ENCODE measurements at places on chromosomes 1 and 21. TPM values are rescaled to one million over a fixed set of nuclear protein-coding genes. Genes with fewer than 3 reads are reported as not detected.
A peak's percentile ranks its signal among the peaks of the same experiment; 100 is the strongest.

The HSPG2 gene
- total RNA-seq = 275 TPM

- no peaks in the 10 kb centered on the region for H3K27me3 ChIP-seq
- H3K4me3 ChIP-seq = peak overlapping the region; percentile 81
- no peak for DNase-seq
Measured at GRCh38 chr1:113904293-113904673, 316 bp downstream of the AP4B1 start.

DNA sequence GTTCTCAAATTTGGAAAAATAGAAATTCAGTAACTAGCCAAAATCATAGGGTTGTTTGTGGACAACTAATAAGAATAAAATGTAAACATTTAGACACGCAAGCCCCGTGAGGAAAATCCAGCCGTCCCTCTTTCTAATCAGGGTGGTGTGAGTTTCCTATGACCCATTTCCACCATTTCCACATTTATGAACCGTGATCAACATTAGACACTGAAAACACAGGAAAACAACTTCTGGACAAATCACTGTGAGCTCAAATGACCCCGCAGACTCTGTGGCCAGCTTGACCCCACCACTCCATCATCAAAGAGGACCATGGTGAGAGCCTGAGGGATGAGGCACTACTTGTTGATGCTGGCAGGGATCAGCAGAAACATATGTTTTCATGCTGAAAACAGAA, 101.0 kb downstream of the SIM2 start:
- H3K27ac ChIP-seq = no peak overlapping the region
- H3K4me1 ChIP-seq = no peaks in the 10 kb centered on the region
- H3K4me3 ChIP-seq = no peak overlapping the region
- H3K36me3 ChIP-seq = no peaks in the 10 kb centered on the region
- no peak for DNase-seq

- H3K36me3 ChIP-seq = no peaks in the 10 kb centered on the region
- no peak overlapping the region for H3K4me3 ChIP-seq
- H3K27ac ChIP-seq = peak overlapping the region; percentile 80
Measured at GRCh38 chr1:234960722-234961455, 167.7 kb downstream of the TOMM20 start.

- no peak overlapping the region for H3K27ac ChIP-seq
- H3K4me3 ChIP-seq = no peak overlapping the region
- no peak for DNase-seq
- peaks cover 21% of the 10 kb centered on the region for H3K4me1 ChIP-seq
- H3K27me3 ChIP-seq = no peaks in the 10 kb centered on the region
Measured at GRCh38 chr1:175195798-175196197, 3.2 kb upstream of the KIAA0040 start.

DNA sequence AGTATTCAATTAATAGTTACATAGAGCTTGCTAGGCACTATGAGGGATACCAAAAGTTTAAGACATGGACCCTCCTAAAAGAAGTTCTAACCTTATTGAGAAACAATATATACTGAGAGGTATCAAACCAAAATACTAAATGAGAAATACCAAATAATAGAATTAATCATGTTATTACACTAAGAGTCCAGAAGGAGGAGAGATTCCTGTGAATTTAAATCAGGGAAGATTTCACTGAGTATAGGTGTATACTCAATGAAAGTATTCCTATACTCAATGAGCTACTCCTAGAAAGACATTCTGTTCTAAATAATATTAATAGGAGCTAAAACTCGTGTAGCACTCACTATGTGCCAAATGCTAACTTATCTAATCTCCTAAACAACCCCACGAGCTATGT, 9.4 kb downstream of the CR1L start:
- no peak for DNase-seq
- no peaks in the 10 kb centered on the region for H3K4me1 ChIP-seq
- H3K4me3 ChIP-seq = no peak overlapping the region
- peaks cover 10% of the 10 kb centered on the region for H3K27me3 ChIP-seq
- H3K27ac ChIP-seq = no peak overlapping the region

DNA sequence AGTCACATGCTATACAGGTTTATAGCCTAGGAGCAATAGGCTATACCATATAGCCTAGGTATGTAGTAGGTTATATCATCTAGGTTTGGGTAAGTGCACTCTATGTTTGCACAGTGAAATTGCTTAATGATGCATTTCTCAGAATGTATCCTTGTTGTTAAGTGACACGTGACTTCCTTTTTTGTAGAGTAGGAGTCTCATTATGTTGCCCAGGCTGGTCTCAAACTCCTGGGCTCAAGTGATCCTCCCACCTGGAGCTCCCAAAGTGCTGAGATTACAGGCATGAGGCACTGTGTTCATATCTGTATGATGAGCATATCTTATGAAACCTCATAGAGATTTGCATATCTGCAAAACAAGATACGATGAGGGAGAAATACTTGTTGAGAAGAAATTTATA, 13.8 kb upstream of the ABCB10 start:
- no peaks in the 10 kb centered on the region for H3K36me3 ChIP-seq
- H3K27ac ChIP-seq = no peak overlapping the region
- DNase-seq = no peak
- H3K4me3 ChIP-seq = no peak overlapping the region
- H3K4me1 ChIP-seq = no peaks in the 10 kb centered on the region
- H3K27me3 ChIP-seq = no peaks in the 10 kb centered on the region

- H3K4me1 ChIP-seq = no peaks in the 10 kb centered on the region
- no peak overlapping the region for H3K27ac ChIP-seq
- DNase-seq = no peak
Measured at GRCh38 chr1:196897158-196897828, 9.4 kb downstream of the CFHR4 start.

DNA sequence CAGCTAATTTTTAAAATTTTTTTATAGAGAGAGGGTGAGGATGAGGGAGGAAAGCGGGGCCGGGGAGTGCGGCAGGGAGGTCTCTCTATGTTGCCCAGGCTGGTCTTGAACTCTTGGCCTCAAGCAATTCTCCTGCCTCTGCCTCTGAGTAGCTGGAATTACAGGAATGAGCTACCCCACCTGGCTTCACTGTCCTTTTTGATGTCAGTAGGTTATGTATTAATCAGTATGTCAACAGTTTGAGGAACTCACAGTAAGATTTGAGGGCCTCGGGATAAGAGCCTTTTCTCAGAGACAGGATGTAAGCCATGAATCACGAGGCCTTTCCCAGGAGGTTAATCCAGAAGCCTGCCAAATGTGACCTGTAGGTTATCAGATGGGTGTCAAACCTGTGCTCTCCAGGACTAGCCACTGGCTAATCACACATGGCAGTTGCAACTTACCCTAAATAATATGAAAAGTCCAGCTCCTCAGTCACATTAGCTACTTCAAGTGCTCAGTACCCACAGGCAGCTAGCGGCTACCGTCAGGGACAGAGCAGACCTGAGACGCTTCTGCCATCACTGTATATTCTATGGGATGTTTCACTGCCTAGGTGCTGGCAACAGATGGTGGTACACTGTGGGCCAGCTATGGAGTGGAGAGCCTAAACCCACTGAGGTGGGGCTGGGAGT, 33.1 kb downstream of the TRIM67 start:
- peaks cover 9% of the 10 kb centered on the region for H3K4me1 ChIP-seq
- H3K36me3 ChIP-seq = no peaks in the 10 kb centered on the region
- H3K4me3 ChIP-seq = no peak overlapping the region
- H3K27ac ChIP-seq = no peak overlapping the region

- H3K27me3 ChIP-seq = no peaks in the 10 kb centered on the region
- no peak overlapping the region for H3K27ac ChIP-seq
- H3K36me3 ChIP-seq = no peaks in the 10 kb centered on the region
- no peak for DNase-seq
- no peaks in the 10 kb centered on the region for H3K4me1 ChIP-seq
- no peak overlapping the region for H3K4me3 ChIP-seq
Measured at GRCh38 chr1:76587212-76587611, 280.1 kb upstream of the ST6GALNAC5 start.

The NUP133 gene
- 29.9 TPM for total RNA-seq

- no peaks in the 10 kb centered on the region for H3K36me3 ChIP-seq
- H3K4me3 ChIP-seq = no peak overlapping the region
- no peaks in the 10 kb centered on the region for H3K4me1 ChIP-seq
- H3K27me3 ChIP-seq = no peaks in the 10 kb centered on the region
- no peak overlapping the region for H3K27ac ChIP-seq
Measured at GRCh38 chr1:62429581-62429980, 7.3 kb upstream of the USP1 start.

- no peak for DNase-seq
- no peak overlapping the region for H3K27ac ChIP-seq
- no peaks in the 10 kb centered on the region for H3K36me3 ChIP-seq
- peaks cover 13% of the 10 kb centered on the region for H3K4me1 ChIP-seq
- H3K27me3 ChIP-seq = no peaks in the 10 kb centered on the region
Measured at GRCh38 chr1:228980232-228980937, 245.1 kb downstream of the RHOU start.

DNA sequence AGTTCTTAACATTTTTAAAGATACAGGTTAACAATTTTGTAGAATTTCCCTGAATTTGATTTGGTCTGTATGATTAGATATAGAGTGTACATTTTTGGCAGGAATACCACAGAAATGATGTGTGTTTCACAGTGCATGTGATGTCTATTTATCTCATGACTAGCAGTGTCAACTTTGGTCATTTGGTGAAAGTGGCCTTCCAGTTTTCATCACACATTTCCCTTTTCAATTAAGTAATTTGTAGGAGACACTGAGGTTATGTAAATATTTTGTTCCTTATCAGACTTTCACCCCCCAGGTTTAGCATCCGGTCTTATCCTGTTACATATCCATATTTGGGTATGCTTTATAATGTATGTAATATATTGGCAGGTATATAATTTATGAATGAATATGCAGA, 41.8 kb downstream of the MAP3K7CL start:
- H3K4me3 ChIP-seq = no peak overlapping the region
- DNase-seq = no peak
- no peaks in the 10 kb centered on the region for H3K27me3 ChIP-seq
- H3K27ac ChIP-seq = no peak overlapping the region
- no peaks in the 10 kb centered on the region for H3K36me3 ChIP-seq

The RAB7B gene
- total RNA-seq = 0.49 TPM

The FCRL1 gene
- total RNA-seq = not detected

GRCh38 chr1:237751090-237751489, 139.6 kb downstream of the ZP4 start:
- H3K4me3 ChIP-seq = no peak overlapping the region
- DNase-seq = no peak
- H3K27me3 ChIP-seq = no peaks in the 10 kb centered on the region

The ANXA9 gene
- not detected for total RNA-seq

- H3K27me3 ChIP-seq = no peaks in the 10 kb centered on the region
- peak overlapping the region; percentile 3 for H3K4me3 ChIP-seq
- DNase-seq = no peak
- H3K4me1 ChIP-seq = no peaks in the 10 kb centered on the region
- no peaks in the 10 kb centered on the region for H3K36me3 ChIP-seq
- no peak overlapping the region for H3K27ac ChIP-seq
Measured at GRCh38 chr1:59316497-59317128, 19.7 kb downstream of the FGGY start.

The RNU1-1 gene
- 5,242 TPM for total RNA-seq

The GCLM gene
- total RNA-seq = 7.6 TPM

DNA sequence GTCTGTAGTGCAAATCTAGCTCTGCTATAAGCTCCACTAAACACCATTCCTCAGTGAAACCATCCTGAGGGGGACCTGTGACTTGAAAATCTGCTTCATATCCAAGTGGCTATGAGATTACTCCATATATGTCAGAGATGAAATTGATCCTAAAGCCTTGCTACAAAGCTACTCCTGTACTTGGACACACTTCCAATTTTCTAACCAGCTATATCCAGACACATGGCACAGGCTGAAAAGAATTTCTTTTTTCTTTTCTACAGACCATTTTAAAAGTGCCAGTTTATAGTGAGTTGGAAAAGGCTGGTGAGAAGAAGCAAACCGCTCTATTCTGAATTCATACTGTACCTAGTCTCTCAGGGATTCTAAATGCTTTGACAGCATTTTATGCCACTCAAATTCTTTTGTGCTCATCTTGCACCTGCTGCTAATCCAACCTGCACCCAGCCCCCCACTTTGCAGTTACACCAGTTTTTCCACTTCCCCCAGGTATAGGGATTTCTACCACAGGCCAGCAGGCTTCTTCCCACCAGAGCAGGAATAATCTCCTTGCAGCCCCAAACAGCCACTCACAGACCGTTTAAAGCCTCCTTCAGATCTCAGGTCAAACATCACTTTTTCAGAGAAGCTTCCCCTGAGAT, 112.5 kb downstream of the RERE start:
- DNase-seq = no peak
- no peaks in the 10 kb centered on the region for H3K36me3 ChIP-seq
- peaks cover 39% of the 10 kb centered on the region for H3K4me1 ChIP-seq
- H3K27ac ChIP-seq = no peak overlapping the region
- H3K4me3 ChIP-seq = no peak overlapping the region

DNA sequence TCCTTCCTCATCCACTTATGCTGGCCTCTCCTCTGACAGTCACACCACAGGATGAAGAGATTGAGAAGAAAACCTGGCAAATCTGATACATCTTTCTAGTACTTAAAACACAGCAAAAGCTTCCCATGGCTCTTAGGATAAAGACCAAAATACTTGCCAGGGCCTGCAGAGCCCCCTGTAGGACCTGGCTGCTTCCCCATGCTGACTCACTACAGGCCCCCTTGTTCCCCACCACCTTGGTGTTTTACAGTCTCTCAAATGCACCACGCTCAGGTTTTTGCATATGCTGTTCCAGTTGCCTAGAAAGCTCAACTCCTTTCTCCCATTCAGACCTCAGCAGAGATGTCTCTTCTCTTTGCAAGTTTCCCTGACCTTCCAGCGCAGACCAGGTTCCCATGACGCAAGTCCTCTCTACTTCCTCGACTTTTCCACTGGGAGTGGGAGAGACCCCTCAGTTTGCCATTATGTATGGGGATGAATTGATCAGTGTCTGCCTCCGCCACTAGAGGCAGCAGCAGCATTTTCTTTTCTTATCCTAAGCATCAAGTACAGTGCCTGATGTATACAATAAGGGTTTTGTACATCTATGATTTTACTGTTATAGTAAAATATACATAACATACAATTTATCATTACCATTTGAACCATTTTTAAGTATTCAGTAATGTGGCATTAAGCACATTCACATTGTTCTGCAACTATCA, 113.8 kb upstream of the C8B start:
- DNase-seq = no peak
- H3K36me3 ChIP-seq = no peaks in the 10 kb centered on the region
- H3K27me3 ChIP-seq = no peaks in the 10 kb centered on the region

GRCh38 chr1:45544530-45544929, 6.1 kb upstream of the AKR1A1 start:
- H3K27ac ChIP-seq = no peak overlapping the region
- H3K36me3 ChIP-seq = no peaks in the 10 kb centered on the region
- H3K4me1 ChIP-seq = no peaks in the 10 kb centered on the region
- no peak overlapping the region for H3K4me3 ChIP-seq
- no peak for DNase-seq

GRCh38 chr21:26487981-26488480, 85.1 kb downstream of the CYYR1 start:
- H3K27me3 ChIP-seq = no peaks in the 10 kb centered on the region
- no peak overlapping the region for H3K27ac ChIP-seq
- H3K4me3 ChIP-seq = no peak overlapping the region
- no peak for DNase-seq
- H3K36me3 ChIP-seq = no peaks in the 10 kb centered on the region

- no peak overlapping the region for H3K27ac ChIP-seq
- no peaks in the 10 kb centered on the region for H3K27me3 ChIP-seq
- H3K4me1 ChIP-seq = peaks cover 30% of the 10 kb centered on the region
- H3K4me3 ChIP-seq = no peak overlapping the region
Measured at GRCh38 chr1:205595861-205596260, 36.0 kb downstream of the ELK4 start.

GRCh38 chr1:32817815-32818786, 648 bp downstream of the S100PBP start:
- H3K4me3 ChIP-seq = peak overlapping the region; percentile 90
- no peaks in the 10 kb centered on the region for H3K27me3 ChIP-seq
- no peaks in the 10 kb centered on the region for H3K36me3 ChIP-seq
- peak; percentile 82 for DNase-seq
- peaks cover 49% of the 10 kb centered on the region for H3K4me1 ChIP-seq
- H3K27ac ChIP-seq = peak overlapping the region; percentile 96

The WNT3A gene
- total RNA-seq = not detected
